ENCODE measurements at places on chromosomes 16 and 17.

- DNase-seq = peak; percentile 78
Measured at GRCh38 chr17:28335959-28336871, 654 bp downstream of the TNFAIP1 start.

- DNase-seq = peak; percentile 32
Measured at GRCh38 chr16:57422026-57422944, 17.7 kb downstream of the CCL17 start.

DNA sequence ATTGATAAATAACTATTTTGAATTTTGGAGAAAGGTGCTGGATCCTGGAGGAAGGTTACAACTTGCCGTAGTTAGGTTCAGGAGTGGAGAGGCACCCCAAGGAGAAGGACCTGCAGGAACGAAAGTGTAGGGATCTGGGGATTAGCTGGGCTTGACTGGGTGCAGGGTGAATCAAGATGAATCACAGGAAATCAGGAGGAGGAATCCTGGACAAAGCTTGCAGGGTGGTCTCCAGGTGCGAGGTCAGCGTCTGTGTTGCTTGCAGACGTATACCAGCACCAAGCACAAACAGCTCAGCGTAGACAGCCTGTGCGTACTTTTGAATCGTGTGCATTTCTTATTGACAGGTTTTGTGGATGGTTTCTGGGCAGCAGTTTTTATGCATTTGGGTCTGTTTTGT lies 144.3 kb downstream of the MSI2 start:
- DNase-seq = peak; percentile 17

- DNase-seq = peak; percentile 44
Measured at GRCh38 chr16:74625500-74626350, 18.8 kb upstream of the GLG1 start.

- DNase-seq = no peak
Measured at GRCh38 chr16:20241321-20241720, 86.0 kb downstream of the GP2 start.

- no peak for DNase-seq
Measured at GRCh38 chr17:75819116-75819515, 25.1 kb downstream of the UNC13D start.

GRCh38 chr17:48406936-48407567 lies 23.0 kb downstream of the SKAP1 start:
- DNase-seq = no peak

GRCh38 chr17:14831491-14831890 lies 433.6 kb downstream of the PMP22 start:
- no peak for DNase-seq

- peak; percentile 12 for DNase-seq
Measured at GRCh38 chr16:70523743-70524398, at the start of gene SF3B3. SF3B3 (plus strand) TSS chr16:70523816; CDS start chr16:70526657, 2,841 bp downstream.

GRCh38 chr17:44000141-44000860 lies 4.1 kb upstream of the NAGS start:
- no peak for DNase-seq

DNA sequence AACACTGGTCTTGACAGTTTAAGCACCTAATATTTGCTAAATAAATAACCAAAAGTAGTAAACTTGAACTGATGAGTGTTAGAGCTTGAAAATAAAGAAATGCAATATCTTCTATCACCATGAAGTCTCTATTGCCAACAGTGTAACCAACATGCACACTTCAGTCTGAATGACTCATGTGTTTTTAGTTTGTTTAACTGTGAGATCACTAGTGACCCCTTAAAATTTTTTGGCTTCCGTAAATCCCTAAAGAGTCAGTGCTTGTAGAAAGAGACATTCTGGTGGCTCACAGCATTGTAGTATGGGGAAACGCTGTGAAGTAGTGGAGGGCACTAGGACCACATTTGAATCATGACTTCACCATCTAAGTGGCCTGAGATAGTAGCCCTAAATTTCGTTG lies 341.1 kb downstream of the PMP22 start:
- DNase-seq = no peak

- DNase-seq = no peak
Measured at GRCh38 chr17:11005940-11006339, 168.1 kb upstream of the PIRT start.

DNA sequence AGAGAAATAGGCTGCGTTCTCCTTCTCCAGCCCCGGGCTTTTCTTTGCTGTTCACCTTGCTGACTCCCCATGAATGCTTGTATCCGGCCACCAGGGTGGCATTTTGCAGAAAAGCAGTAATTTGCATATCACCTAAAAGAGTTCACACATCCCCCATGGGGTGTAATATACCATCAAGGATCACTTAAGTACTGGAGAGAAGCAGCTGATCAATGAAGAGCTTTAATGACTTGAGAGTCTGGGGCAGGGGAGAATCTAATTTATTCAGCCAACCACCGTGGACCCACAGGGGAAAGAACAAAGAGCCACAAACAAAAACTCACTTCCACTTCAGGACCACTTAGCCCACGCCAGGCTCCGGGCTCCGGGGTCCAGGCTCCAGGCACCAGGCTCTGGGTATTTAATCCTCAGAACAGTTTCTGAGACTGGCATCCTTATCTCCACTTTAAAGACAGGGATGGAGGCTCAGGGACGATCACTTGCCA lies 33.9 kb upstream of the SEC14L1 start:
- no peak for DNase-seq

DNA sequence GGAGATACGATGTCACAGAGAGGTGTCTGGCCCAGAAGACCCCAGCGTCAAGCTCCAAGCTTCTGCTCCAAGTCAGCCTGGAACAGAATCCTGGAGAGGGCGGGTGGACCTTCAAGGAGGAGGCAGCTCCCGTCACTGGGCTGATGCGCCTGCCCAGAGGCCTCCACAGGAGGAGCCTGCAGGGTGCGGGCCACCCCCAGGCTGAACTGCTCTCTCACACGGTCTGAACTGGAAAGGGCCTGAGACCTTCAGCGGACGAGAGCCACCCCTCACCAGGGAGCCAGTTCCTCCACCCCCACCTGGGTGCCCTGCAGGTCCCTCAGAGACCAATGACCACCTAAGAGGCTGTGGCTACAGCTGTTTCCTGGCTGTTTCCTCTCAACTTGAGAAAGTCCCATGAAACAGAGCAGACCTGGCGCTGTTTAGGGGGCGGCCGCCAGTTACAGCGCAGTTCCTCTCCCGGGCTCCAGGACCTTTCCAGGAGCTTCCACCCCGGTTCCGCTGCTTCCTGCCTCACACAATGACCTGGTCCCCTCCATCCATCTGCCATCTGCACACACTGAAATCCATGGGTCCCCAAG lies 36.0 kb upstream of the KLHDC4 start:
- no peak for DNase-seq

GRCh38 chr17:35460354-35460851 lies 11.8 kb upstream of the SLFN13 start:
- no peak for DNase-seq

- no peak for DNase-seq
Measured at GRCh38 chr17:45994987-45995386, 4.1 kb upstream of the STH start.

All from RCC 7860 (cell line).